Activated CD4-positive, alpha-beta T cell treated with anti-CD3 and anti-CD28 coated beads for 36 hours (primary cell): ENCODE measurements at places on chromosomes 5 and 9. TPM values are rescaled to one million over a fixed set of nuclear protein-coding genes. Genes with fewer than 3 reads are reported as not detected.

DNA sequence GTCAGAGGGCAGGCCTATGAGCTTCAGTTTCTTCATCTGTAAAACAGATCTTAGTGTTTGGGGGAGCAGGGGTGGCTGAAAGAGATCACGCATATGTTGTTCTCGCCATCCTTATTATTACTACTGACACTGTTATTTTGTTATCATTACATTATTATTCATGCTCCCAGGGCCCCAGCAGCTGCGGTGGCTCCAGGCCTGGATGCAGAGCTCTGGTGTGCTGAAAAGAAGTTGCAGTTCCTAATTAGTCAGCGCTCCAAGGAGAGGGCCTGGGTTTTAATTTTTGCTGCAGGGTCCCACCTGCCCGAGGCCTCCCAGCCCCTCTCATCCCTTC is 19.5 kb downstream of the CXXC5 start:
- H3K27ac ChIP-seq = no peak overlapping the region
- H3K36me3 ChIP-seq = no peaks in the 10 kb centered on the region
- H3K4me3 ChIP-seq = peak overlapping the region; percentile 34
- no peak for DNase-seq

- peak overlapping the region; percentile 92 for H3K27ac ChIP-seq
- peaks cover 56% of the 10 kb centered on the region for H3K36me3 ChIP-seq
- no peaks in the 10 kb centered on the region for H3K27me3 ChIP-seq
- DNase-seq = no peak
- peak overlapping the region; percentile 83 for H3K4me3 ChIP-seq
- H3K4me1 ChIP-seq = peaks cover 55% of the 10 kb centered on the region
These were observed 1.6 kb downstream of the HINT1 start for GRCh38 chr5:131163276-131164119.

RNF183 gene
- total RNA-seq = 0.64 TPM

FCN2 gene
- total RNA-seq = not detected

TICAM2 gene
- total RNA-seq = 1.7 TPM

- DNase-seq = no peak
- no peak overlapping the region for H3K4me3 ChIP-seq
- H3K36me3 ChIP-seq = no peaks in the 10 kb centered on the region
These were observed 3.2 kb downstream of the IFNA8 start for GRCh38 chr9:21412107-21412506.

ZFAND5 gene
- 72.0 TPM for total RNA-seq

DNA sequence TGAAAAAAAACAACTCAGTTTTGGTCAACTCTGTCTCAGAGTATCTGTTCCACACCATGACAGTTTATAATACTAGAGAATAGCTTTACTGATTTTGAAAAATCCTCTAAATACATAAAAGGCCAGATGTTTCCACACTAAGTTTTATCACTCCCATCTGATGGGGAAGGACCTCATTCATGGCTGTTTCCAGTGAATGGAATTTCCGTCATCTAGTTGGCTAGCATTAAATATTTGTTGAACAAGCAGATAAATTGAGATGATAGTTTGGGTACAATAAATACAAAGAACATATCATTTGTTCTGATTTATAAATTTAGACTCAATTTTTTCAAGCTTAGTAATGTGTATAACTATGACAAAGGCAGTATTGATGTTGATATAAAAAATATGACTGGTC is 408.5 kb downstream of the PTPRD start:
- H3K27me3 ChIP-seq = no peaks in the 10 kb centered on the region
- no peaks in the 10 kb centered on the region for H3K4me1 ChIP-seq
- H3K27ac ChIP-seq = no peak overlapping the region
- no peak for DNase-seq

GRCh38 chr9:135455401-135456030 is 24.1 kb upstream of the PPP1R26 start:
- peaks cover 13% of the 10 kb centered on the region for H3K27me3 ChIP-seq
- H3K4me1 ChIP-seq = no peaks in the 10 kb centered on the region
- H3K4me3 ChIP-seq = no peak overlapping the region
- H3K27ac ChIP-seq = no peak overlapping the region

GRCh38 chr5:31581498-31582099 is 49.5 kb downstream of the C5orf22 start:
- peaks cover 10% of the 10 kb centered on the region for H3K27me3 ChIP-seq
- no peak for DNase-seq
- H3K4me3 ChIP-seq = no peak overlapping the region
- no peak overlapping the region for H3K27ac ChIP-seq
- no peaks in the 10 kb centered on the region for H3K4me1 ChIP-seq

- no peak overlapping the region for H3K27ac ChIP-seq
- DNase-seq = no peak
- H3K36me3 ChIP-seq = no peaks in the 10 kb centered on the region
- H3K4me1 ChIP-seq = no peaks in the 10 kb centered on the region
- no peak overlapping the region for H3K4me3 ChIP-seq
These were observed 257.8 kb upstream of the TARS1 start for GRCh38 chr5:33182986-33183385.

- no peaks in the 10 kb centered on the region for H3K27me3 ChIP-seq
- H3K4me1 ChIP-seq = peaks cover 54% of the 10 kb centered on the region
- H3K36me3 ChIP-seq = peaks cover 4% of the 10 kb centered on the region
- H3K4me3 ChIP-seq = peak overlapping the region; percentile 75
- DNase-seq = no peak
- H3K27ac ChIP-seq = peak overlapping the region; percentile 73
These were observed 791 bp upstream of the GPR150 start for GRCh38 chr5:95619096-95619495.

DNA sequence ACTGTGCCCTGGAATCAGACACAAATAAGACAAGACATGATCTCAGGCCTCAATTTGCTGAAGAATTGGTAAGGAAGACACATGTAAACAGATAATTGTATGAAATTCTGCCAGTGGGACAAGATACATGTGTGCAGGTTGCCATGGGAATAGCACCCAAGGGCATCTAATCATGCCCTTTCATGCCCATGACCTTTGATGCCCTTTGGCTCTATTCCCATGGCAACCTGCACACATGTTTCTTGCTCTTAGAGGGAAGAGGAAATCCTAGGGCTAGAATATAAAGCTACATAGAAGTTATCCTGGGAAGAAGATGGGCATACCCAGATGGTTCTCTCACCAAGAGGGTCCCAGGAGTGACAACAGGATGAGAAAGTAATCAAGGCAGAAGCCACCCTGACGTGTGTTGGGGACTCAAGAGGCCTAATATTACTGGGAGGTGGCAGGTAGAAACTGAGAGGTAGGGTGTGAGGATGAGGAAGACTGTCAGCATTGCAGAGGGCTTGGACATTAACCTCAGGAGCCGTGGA is 34.4 kb downstream of the P4HA2 start:
- H3K27ac ChIP-seq = no peak overlapping the region
- H3K4me3 ChIP-seq = no peak overlapping the region
- DNase-seq = no peak

C5orf58 gene
- not detected for total RNA-seq

- H3K27me3 ChIP-seq = no peaks in the 10 kb centered on the region
- no peak overlapping the region for H3K27ac ChIP-seq
- H3K4me1 ChIP-seq = no peaks in the 10 kb centered on the region
These were observed 533.4 kb upstream of the BRINP1 start for GRCh38 chr9:119902611-119903010.

SLC28A3 gene
- 1.3 TPM for total RNA-seq

GRCh38 chr9:17863213-17863883 is 284.5 kb downstream of the SH3GL2 start:
- no peaks in the 10 kb centered on the region for H3K4me1 ChIP-seq
- H3K4me3 ChIP-seq = no peak overlapping the region
- no peaks in the 10 kb centered on the region for H3K27me3 ChIP-seq
- H3K27ac ChIP-seq = no peak overlapping the region

KCTD16 gene
- 0.14 TPM for total RNA-seq

CDO1 gene
- total RNA-seq = 0.55 TPM

DNA sequence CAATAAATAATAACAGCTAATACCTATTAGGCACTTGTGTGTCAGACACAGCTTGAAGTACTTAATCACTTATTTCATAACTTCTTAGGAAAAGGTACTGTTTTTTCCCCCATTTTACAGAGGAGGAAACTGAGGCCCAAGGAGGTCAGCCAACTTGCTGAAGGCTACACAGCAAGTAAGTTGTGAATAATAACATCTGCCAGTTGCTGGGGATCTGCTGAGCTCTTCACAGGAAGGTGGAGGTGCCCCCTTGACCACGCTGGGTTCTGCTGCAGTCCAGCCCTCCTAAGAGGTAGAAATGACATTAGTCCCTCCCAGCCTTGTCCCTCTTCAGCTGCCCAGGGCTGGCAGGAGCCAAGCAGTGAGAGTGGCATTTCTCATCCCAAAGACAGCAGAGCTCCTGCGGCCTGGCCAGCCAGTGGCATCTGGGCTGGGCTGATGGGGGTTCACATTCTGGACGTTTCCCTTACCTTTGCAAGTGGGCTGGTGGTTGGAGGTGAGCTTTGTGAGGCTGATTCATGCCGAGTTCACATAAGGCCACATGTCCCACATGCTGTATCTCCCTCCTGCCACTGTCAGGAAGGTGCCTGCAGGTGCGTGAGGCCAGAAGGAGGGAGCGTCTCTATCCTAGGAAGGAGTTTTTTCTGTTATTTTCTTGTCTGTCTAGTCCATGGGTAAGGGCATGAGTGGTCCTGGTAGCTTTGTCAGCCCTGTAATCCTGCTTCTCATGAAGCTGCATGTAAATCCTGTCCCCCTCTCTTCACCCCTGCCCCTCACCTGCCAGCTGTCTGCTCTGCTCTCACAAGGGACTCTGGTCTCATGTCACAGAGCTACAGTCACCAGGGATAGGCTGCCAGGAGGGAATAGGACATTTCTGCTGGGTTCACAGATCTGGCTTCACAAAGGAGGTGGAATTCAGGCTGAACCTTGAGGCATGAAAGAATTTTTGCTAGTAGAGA is 171.7 kb downstream of the MACROH2A1 start:
- H3K27me3 ChIP-seq = no peaks in the 10 kb centered on the region
- no peak for DNase-seq
- no peaks in the 10 kb centered on the region for H3K36me3 ChIP-seq
- no peaks in the 10 kb centered on the region for H3K4me1 ChIP-seq

- no peak overlapping the region for H3K27ac ChIP-seq
- H3K4me1 ChIP-seq = peaks cover 3% of the 10 kb centered on the region
- H3K27me3 ChIP-seq = peaks cover 3% of the 10 kb centered on the region
- DNase-seq = peak; percentile 71
- no peak overlapping the region for H3K4me3 ChIP-seq
These were observed 105.4 kb upstream of the FER start for GRCh38 chr5:108642170-108642906.

NUTM2G gene
- not detected for total RNA-seq

LRRC70 gene
- 0.58 TPM for total RNA-seq

GRCh38 chr9:124221676-124222075 is 36.1 kb upstream of the NEK6 start:
- no peak overlapping the region for H3K4me3 ChIP-seq
- no peaks in the 10 kb centered on the region for H3K36me3 ChIP-seq
- no peak for DNase-seq
- no peak overlapping the region for H3K27ac ChIP-seq
- peaks cover 2% of the 10 kb centered on the region for H3K27me3 ChIP-seq

GRCh38 chr9:134338394-134339182 is 12.3 kb downstream of the RXRA start:
- no peak overlapping the region for H3K27ac ChIP-seq
- peaks cover 3% of the 10 kb centered on the region for H3K4me1 ChIP-seq

IFNA2 gene
- not detected for total RNA-seq

DNA sequence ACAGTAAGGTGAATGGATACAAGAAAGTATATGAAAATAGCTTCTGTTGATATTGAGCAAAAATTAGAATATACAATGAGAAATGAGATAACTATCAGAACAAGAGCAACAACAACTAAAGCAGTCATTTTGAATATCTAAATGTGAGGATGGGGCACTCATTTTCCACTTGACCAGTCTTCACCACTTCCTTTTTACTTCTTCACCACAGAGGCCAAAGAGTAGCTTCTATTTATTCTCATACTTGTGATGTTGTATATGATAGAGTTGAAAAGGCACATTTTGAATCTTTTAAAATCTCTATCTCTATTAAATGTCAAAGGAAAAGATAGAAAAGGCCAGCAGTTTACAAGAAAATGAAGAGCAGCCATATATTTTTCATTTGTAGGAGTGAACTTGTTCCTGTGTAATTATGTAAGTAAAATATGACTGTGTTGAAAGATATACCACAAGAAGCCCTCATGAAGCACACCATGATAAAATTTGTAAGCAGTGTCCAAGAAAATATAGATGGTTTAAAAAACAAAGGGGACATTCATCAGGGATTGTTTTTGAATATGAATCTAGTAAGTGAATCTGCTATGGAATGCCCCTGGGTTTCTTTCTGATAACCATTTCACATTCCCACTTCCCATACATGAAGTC is 39.2 kb downstream of the ADAMTS19 start:
- H3K36me3 ChIP-seq = no peaks in the 10 kb centered on the region
- DNase-seq = no peak
- H3K4me1 ChIP-seq = no peaks in the 10 kb centered on the region
- H3K4me3 ChIP-seq = no peak overlapping the region
- H3K27me3 ChIP-seq = peaks cover 2% of the 10 kb centered on the region

- H3K36me3 ChIP-seq = no peaks in the 10 kb centered on the region
- H3K4me1 ChIP-seq = peaks cover 3% of the 10 kb centered on the region
- peaks cover 5% of the 10 kb centered on the region for H3K27me3 ChIP-seq
- no peak overlapping the region for H3K4me3 ChIP-seq
These were observed 2.4 kb upstream of the RXRA start for GRCh38 chr9:134323741-134324358.

- DNase-seq = peak; percentile 1
- H3K27me3 ChIP-seq = peaks cover 6% of the 10 kb centered on the region
- H3K36me3 ChIP-seq = no peaks in the 10 kb centered on the region
- no peak overlapping the region for H3K27ac ChIP-seq
- no peak overlapping the region for H3K4me3 ChIP-seq
These were observed 37.3 kb downstream of the MRPL36 start for GRCh38 chr5:1762121-1762882.

GRCh38 chr9:18976221-18976708 is 56.7 kb downstream of the SAXO1 start:
- H3K27ac ChIP-seq = no peak overlapping the region
- H3K27me3 ChIP-seq = peaks cover 6% of the 10 kb centered on the region
- DNase-seq = no peak
- no peaks in the 10 kb centered on the region for H3K36me3 ChIP-seq
- no peak overlapping the region for H3K4me3 ChIP-seq

GRCh38 chr5:177491429-177491945 is 5.9 kb downstream of the PDLIM7 start:
- peak; percentile 73 for DNase-seq
- H3K4me3 ChIP-seq = no peak overlapping the region
- peaks cover 21% of the 10 kb centered on the region for H3K36me3 ChIP-seq
- H3K4me1 ChIP-seq = peaks cover 21% of the 10 kb centered on the region

GRCh38 chr5:6551287-6551954 is 81.4 kb downstream of the NSUN2 start:
- H3K4me3 ChIP-seq = no peak overlapping the region
- peaks cover 7% of the 10 kb centered on the region for H3K27me3 ChIP-seq
- no peak for DNase-seq
- H3K36me3 ChIP-seq = no peaks in the 10 kb centered on the region

PPP2CA gene
- total RNA-seq = 148 TPM

HAND1 gene
- not detected for total RNA-seq

DNA sequence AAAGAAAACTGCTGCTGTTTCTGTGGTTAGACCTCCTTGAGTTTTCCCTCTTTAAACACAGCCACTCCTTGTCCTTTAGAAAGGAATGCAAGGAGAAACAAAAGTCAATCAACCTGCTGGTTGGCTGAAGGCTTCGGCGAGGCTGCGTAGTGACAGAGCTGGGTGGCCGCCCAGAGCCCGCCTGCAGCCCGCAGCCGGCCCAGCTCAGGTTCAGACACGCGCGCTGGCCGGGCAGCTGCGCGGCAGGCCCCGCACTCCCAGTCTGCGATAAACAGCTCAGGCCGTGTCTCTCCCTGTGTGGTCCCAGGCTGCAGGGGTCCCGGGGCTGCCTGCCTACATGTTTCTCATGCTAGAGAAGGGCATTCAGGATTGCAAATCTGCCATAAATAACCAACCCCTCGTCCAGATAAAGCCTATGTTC is 115.4 kb downstream of the HSD17B3 start:
- H3K27me3 ChIP-seq = peaks cover 27% of the 10 kb centered on the region
- H3K36me3 ChIP-seq = peaks cover 8% of the 10 kb centered on the region

SERF1A gene
- total RNA-seq = 1.1 TPM
